ENCODE measurements at places on chromosomes 6 and 20.

DNA sequence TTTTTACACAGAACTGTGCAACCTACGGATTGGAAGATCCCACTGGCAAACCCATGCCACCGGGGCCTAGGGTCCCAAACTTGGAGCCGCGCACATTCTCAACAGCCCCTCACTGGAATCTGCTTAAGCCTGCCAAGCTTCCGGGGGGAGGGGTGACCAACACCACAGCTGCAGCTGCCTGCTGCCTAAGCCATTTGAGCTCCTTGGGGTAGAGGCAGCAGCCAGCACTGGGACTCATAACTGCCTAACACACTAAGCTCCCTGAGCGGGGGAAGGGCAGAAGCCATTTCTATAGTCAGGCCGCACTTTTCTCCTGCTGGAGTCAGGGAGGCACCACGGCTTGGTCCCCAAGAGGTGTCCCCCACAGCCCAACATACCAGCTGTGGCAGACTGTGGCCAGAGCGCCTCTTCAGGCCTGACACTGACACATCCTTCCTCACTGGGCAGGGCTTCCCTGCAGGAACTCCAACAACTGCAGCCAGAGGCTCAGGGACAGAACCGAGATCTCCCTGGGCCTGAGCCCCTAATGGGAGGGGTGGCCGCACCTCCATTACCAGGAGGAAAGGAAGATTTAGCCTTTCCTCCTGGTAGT is 270.3 kb upstream of the ECI2 start:
- no peak for DNase-seq

DNA sequence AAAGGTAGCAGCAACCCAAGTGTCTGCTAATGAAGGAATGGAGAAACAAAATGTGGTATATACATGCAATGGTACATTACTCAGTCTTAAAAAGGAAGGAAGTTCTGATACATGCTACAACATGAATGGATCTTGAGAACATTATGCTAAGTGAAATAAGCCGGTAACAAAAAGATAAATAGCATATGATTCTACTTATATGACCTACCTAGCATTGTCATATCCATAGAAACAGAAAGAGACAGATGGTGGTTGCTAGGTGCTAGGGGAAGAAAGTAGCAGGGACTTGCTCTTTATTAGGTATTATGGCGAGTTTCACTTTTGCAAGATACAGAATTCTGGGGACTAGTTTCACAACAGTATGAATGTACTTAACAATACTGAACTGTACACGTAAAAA is 46.6 kb downstream of the UBR2 start:
- no peak for DNase-seq

GRCh38 chr6:162151021-162151665 is 576.4 kb downstream of the PRKN start:
- DNase-seq: peak; percentile 27

- DNase-seq: no peak
These were observed 43.9 kb upstream of the PLCB4 start for GRCh38 chr20:9025011-9025410.

DNA sequence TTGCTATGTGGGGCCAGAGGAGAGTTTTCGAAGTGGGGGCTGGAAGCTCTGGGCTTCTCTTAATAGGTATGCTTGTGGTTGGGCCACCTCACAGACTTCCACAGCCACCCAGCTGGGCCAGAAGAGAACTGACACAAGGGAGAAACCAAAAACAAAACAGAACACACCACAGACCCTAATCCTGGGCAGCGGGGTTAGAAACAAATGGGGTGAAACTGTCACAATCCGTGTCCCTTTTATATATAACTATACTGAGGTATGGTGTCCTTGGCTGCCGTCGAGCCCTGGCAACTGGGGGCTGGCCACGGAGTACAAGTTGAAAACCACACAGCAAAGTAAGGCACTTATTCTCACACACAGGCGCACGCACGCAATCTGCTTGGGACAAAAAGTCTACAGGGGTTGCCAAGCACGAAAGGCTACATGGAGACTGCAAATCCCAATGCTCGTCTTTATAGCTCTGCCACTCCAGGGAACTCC is 78.3 kb downstream of the TRAM2 start:
- DNase-seq: no peak

DNA sequence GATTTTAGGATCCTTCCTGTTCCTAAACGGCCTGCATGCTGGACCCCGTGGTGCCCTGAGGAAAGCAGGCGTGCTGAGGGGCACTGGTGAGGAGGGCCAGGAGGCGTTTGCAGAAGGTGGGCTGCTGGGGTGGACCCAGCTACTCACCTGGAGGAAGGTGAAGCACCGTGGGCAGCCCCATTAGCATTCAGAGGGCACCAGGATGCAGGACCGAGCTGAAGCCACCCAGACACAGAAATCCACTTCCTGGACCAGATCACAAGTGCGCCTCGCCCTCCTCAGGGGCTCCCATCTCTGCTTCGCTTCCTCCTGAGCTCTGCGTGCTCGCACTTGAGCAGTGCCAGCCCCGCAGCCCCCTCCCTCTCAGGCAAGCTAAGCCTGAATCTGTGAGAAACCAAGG is 187.0 kb downstream of the SYNDIG1 start:
- no peak for DNase-seq

DNA sequence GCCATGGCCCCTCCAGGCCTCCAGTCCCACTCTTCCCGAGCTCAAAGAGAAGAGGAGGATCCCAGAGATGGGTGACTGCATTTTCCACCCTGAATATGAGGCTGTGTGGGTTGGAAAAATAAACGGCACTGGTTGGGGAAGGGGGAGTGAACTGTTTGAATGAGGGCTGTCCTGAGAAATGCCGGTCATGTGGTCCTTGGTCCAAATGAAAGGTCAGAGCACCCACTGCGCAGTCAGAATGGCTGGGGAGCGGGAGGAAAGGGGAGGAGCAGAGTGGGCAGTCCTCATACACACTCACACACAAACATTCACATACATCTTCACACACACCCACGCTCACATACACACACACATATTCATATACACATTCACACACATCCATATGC is 83.1 kb downstream of the MRPL14 start:
- DNase-seq: peak; percentile 43

GRCh38 chr20:23165964-23166363 is 79.8 kb upstream of the CD93 start:
- DNase-seq: no peak

DNA sequence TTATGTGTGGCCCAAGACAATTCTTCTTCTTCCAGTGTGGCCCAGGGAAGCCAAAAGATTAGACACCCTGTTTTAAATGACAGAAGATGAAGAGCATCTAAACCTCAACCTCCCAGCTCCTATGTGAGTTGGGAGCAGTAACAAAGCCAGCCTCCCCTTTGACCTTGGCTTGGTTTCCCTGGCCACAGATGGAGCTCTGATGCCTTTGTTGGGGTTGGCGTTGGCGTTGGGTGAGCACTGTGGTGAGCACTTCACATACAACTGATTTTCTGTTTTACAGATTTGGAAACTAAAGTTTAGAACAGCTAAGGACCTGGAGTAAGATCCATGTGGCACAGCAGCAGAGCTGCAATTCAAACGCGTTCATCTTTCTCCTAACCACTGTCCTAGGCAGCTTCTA is 22.1 kb downstream of the DAAM2 start:
- no peak for DNase-seq

- DNase-seq: peak; percentile 33
These were observed 36.5 kb upstream of the BCLAF1 start for GRCh38 chr6:136326038-136326553.

DNA sequence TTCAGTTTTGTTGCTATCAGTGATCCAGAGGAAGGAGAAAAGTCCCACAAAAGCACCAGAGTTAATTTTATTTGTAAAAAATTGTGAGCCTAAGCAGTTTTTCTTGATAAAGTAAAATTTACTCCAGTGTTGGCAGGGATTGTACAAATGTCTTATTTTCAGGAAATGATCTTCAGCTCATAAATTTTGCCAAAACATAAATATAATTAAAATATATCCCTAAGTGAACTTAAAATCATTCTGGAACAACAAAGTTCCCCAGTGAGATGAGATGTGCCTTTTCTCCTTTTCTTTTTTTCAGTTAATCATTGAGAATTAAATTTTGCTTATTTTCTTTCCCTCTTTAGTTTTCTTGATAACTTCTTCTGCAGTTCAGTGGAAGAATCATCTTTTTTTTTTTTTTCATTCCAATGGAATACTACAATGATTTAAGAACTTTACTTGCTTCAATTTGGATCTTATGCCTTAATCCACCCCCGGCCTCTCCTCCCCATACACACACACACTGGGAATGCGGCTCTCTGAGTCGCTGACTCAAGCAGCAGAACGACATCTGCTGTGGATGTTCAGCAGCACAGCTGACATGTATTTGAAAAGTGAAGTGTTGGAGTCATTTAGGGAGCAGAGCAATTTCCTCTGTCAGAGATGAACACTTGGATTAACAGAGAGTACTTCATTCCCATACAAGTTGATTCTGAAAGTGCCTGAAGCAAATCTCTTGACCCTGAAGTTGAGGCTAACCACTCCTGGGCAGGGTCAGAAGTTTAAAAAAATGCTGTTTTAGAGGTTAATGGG is 27.7 kb upstream of the LAMA4 start:
- DNase-seq: peak; percentile 82

DNA sequence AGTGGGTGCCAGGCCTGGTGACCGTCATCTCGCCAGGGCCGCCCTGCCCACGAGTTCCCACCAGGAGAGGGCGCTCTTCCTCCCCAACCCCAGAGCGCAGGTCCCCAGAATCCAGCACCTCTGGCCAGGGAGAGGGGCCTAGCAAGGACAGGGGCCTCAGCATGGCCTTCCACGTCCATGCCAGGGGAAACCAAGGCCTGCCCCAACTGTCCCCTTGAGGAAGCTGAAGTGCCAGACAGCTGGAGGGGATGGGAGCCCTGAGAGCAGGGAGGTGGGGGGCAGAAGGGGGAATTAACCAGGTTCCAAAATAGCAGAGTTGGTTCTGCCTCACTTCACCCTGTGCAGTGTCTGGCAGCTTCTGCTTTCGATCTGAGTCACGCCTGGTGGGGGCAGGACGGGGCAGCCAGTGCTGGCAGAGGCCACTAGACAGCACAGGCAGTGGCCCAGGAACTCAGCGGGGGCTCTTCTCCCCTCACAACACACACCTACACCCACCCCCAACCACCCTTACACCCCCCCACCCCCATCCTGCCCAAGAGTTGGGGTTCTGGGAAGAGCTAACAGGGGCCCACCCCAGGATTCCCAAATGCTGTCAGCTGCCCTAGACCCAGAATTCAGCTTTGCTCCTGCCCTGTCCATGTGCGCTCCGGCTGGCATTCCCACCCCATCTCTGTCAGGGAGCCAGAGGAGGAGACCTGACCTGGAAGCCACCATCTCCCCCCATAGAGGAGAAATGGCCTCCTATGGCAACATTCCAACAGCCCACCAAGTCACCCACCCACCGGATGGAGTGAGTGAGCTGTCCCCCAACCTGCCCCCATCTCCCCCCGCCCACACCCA is 29.2 kb downstream of the TFEB start:
- DNase-seq: peak; percentile 57

DNA sequence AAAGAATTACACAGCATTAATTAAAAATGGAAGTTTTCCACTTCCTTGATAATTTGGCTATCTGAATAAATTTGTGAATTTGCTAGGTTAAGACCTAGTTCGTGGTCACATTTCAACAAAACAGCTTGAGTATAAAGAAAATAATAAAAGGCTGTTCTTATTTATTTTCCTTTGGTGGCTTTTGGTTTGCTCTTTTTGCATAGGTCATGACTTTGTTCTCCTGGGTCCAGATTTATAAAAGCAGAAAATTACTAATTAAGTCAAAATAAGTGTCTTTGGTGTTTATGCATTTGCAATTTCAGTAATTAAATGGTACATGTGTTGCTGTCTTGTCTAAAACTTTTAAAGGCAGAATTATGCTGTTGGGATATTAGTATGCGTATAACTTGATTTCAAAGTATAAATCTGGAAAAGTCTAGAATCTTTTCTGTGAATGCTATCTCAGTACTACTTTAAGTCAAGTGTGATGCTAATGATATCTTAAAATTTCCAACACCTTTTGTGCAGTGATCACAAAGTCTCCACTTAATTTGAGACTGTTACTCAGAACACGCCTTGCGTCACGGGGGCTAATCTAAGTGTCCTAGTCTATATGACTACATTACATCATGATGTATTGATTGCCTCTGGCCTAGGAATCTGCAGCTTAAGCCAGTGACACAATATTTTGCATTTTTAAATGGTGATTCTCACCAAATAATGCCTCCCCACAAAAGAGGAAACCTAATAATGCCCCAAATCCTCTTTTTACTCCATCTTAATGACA is 41.0 kb downstream of the GNAS start:
- DNase-seq: no peak

DNA sequence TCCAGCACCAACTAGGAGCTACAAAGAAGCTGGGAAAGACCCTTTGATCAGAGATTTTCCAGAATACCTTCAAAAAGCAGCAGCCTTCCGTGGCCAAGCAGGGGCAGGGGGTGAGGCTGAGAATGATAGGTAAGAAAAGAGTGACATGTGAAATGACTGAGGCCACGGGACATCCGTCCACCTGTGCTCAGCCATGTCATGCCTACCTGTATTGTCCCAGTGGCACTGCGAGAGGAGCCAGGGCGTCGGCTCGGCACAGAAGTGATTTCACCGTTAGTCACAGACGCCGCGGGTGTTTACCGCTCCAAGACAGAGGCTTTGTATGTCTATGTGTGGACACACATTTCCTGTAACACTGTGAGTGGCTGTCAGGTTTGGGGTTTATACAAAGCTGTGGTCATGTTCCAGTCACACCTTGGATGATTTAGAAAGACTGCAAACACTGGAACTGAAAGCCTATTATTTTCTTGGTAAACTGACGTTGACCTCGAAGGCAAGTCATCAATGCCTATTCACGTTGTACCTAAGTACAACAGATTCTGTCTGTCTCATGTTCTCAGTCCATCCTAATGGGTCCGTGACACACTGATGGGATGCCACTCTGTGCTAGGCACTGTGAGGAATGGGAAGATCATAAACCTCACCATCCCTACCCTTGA is 32.1 kb upstream of the JAG1 start:
- DNase-seq: no peak

DNA sequence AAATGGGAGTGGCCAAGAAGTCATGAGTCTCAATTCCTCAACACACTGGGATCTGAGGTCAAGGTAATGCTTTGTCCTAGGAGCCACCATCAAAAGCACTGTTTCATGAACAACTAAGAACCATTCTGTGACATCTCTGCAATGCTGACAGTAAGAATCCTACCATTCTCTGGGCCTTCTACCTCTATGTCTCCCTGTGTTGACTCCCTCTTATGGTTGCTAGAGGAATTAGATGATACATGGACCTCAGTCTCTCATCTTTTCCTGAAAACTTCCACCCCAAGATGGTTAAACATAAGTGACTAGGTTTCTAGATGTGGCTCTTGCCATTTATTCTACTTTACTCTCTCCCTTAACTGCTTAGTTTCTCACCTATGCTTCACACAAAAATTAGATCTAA is 9.1 kb downstream of the MTRF1L start:
- no peak for DNase-seq

GRCh38 chr6:53011979-53012378 is 16.9 kb upstream of the GSTA4 start:
- DNase-seq: no peak

- DNase-seq: no peak
These were observed 31.5 kb upstream of the SULF2 start for GRCh38 chr20:47816487-47817451.

GRCh38 chr20:17617212-17617867 is 47.5 kb downstream of the DSTN start:
- DNase-seq: peak; percentile 45
